ENCODE measurements at places on chromosomes 1 and 21.

GRCh38 chr21:43596616-43597015, 62.7 kb downstream of the HSF2BP start:
- DNase-seq, result no peak

- DNase-seq, result no peak
Measured at GRCh38 chr1:165169028-165169427, 187.5 kb downstream of the LMX1A start.

- no peak for DNase-seq
Measured at GRCh38 chr1:27253596-27253995, 19.2 kb downstream of the WDTC1 start.

DNA sequence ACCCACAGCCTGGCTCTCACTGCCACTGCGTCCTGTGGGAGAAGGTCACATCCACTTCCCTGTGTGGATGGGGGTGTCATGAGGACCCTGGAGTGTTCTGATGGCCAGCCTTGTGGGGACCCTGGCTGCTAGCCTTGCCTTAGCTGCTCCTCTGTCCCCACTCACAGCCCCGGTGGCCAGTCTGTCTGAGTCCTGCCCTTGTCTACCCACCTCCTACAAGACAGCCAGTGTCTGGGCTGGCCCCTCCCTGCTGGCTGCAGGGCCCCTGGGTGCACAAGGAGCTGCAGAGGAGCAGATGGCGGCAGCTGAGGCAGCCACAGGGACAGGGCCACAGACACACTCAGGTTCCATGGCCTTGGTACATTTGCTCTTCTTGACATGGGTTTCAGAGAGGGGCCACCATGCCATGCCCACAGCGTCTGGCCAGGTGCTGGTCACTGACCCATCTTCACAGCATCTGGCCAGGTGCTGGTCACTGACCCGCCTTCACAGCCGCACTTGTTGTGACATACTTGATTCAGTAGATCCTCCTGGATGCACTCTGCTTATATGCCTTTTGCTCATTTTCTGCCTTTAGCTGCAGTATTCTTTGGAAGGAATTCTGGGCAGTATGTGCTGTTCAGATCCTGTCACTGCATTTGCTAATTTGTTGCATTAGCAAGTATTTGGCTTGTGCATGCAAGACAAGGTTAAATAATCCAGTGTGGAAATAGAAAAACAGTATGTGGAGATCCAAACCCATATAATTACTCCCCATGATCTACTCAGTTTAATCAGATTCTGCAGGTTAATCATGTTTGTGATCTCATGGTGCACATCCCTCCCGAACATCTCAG, 157.8 kb downstream of the PCBP3 start:
- no peak for DNase-seq

DNA sequence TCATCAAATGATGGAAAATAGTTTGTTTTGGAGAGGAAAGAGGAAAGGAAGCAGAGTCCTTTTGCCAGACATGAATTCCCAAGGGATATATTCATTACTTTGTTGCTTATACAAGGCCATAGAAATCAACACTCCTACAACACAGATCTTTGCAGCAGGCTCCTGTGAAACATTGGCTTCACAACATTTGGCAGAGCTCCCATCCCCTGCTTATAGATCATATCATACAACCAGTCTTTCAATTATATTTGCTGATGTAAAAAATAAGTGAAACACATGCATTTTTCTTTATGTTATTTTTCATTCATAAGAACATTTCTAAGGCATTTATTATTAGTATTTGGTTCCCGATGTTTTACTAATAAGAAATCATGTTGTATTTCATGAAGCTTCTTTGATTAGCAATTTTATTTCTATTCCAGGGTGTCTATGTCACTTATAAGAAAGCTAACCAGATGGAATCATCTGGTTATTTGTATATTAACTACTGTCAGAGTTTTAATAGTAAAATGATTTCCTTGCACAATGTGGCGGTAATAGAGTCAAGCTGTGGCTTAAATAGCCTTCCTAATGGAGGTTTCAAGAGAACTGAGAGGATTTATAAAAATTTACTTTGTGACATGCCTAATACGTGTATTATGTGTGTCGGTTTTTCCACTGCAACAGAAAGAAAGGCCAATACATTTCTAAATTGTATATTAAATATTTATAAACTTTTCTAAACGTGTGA, 470.3 kb upstream of the NCAM2 start:
- DNase-seq, result no peak

- DNase-seq, result no peak
Measured at GRCh38 chr21:15839026-15839425, 109.2 kb downstream of the USP25 start.

Measured in fibroblast of skin of right quadriceps (primary cell).